ENCODE measurements at places on chromosomes 4 and X.

DNA sequence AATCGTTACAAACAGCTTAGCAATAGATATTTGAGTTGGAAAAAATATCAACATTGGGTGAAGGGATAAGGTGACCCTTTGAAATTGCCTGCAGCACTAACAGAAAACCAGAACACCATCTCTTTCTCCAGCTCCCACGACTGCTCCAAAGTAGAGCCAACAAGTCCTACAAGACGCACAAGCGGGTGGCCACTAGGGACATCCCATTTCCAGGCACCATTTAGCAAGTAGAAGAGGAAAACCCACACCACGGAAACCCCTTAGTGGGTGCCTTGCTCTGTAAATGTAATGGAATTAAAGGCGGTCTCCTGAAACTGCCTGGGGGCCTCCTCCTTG lies 1.9 kb downstream of the ARHGAP6 start:
- no peak for DNase-seq

DNA sequence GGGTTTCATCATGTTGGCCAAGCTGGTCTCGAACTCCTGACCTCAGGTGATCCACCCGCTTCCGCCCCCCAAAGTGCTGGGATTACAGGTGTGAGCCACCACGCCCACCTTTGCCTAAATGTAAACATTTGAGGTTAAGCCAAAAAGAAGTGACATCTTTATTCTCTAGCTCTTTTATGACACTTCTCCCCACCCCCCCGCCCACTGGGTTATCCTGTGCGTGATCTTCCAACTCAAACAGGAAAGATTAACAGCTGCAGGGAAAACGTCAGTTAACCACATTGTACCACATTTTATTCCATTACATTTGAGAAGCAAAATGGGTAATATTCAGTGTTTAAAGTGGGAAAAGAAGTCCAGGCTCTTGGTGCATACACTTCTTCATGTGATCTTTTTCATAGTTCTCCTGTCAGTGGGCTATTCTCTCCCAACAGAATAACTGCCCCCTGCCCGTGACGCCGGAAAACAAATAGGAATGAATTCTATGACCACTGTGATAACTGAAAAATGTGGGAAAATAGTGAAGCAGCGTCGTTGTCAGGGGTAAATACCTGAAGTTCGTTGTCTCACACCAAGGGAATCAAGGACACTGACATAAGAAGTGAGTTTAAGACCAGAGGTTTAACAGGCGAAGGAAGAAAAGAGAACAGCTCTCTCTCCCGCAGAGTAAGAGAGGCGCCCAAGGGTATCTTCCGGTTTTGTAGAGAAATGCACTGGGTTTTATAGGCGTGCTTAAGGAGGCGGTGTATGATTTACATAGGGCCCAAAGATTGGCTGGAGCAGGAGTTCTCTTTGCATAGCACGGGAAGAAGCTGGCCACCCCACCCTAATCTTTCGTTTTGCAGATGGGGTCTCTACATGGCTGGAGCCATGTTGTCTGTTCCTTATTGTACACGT lies 9.7 kb upstream of the SRD5A3 start:
- no peak for DNase-seq

- DNase-seq = no peak
Observed at GRCh38 chr4:174999407-174999806, 81.2 kb downstream of the ADAM29 start.

DNA sequence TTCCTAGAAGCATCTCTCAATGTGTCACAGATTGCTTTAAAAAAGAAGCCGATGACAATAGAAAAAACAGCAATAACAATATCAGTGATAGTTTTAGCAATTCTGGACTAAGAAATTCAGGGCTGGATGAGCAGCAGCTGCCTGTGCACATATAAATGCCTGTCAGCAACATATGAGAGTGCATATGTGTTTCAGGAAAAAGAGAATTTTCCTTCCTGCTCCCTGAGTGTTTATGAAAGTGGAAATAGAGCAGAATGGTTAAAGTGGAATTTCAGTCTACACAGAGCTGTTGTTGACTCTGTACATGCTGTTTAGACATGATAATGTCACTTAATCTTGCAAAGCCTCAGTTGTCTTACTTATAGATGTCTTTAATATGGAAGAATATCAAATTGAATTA lies 164.4 kb upstream of the PCDH7 start:
- DNase-seq = no peak

DNA sequence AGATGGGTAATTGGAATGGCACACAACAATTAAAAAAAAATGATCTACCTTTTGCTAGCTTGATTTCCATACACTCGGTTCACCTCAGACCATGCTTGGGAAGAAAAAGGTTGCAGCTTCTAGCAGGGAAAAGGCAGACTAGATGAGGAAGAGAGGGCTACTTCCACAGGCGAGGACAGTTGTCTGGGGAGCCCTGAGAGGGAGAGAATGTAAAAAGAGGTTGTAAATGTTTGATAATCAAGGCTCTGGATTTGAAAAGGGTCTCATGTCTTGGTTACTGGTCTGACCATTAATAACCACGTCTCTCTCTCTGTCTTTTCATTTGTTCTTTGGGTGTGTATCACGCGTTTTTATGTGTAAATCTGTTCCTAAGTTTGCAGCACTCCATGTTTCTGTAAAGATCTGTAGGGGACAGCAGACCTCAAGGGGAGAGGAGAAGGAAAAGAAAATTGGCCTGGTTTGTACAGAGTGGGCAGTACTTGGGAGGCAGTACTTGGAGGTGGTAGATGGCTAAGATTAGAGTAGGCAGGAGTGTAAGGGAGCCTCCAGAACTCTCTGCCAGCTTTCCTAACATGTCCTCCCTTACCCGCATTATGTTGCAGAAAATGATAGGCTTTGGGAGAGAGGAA lies 750 bp downstream of the ARMCX5 start:
- DNase-seq = no peak

GRCh38 chr4:159158985-159159384 lies 56.1 kb downstream of the RAPGEF2 start:
- DNase-seq = no peak

DNA sequence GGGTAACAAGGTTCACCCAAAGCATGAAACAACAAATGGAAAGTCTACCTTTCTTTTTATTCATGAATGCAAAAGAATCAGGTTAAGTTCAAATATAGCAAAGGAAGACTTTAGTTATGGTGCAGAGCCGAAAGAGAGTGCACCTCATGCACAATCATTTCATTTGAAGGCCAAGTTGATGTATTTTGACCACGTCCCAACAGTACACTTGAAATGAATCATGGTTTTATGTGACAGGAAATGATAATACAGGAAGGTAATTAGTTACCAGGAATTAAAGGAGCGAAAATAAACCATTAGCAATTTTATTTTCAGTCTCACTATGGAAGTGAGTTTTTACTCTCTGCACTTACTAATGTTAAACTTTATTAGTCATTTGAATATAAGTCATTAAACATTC lies 281.2 kb upstream of the DIAPH2 start:
- DNase-seq = no peak

DNA sequence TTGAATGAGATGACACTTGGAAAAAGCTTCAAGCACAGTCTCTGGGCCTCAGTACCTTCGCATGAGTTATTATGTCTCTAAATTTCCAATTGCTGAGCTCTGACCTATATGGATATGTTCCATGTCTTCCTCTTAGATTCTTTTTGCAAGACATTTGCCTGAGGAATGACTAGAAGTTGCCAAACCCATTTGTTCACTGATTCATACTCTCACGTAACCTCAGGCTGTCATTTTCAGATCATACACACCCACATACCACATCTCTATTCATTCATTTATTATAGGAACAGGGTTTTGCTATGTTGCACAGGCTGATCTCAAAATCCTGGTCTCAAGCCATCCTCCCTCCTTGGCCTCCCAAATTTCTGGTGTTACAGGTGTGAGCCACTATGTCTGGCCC lies 2137.1 kb upstream of the TENM3 start:
- DNase-seq = no peak

- no peak for DNase-seq
Observed at GRCh38 chr4:65391814-65392213, 278.5 kb downstream of the EPHA5 start.

DNA sequence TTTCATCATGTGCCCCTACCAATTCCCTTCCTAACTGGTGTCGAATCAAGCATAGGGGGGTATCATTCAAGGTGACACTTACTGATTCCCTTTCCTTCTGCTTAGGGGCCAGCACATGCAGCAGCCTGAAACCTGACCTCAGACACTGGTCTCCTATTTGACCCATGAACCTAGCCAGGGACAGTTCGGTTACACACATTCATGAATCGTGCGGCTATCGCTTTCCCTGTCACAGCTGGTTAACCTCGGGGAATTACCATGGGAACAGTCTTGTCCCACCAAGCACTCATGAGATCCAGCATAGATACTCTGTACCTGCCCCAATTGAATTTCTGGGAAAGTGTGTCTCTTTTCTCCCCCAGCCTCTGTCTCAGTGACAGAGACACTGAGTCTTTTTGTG lies 140.4 kb downstream of the ZNF674 start:
- DNase-seq = no peak

GRCh38 chr4:161760008-161760407 lies 403.8 kb downstream of the FSTL5 start:
- DNase-seq = no peak

GRCh38 chr4:1410491-1411325 lies 4.5 kb upstream of the NKX1-1 start:
- no peak for DNase-seq

GRCh38 chrX:118727686-118728339 lies 407 bp downstream of the IL13RA1 start:
- no peak for DNase-seq

DNA sequence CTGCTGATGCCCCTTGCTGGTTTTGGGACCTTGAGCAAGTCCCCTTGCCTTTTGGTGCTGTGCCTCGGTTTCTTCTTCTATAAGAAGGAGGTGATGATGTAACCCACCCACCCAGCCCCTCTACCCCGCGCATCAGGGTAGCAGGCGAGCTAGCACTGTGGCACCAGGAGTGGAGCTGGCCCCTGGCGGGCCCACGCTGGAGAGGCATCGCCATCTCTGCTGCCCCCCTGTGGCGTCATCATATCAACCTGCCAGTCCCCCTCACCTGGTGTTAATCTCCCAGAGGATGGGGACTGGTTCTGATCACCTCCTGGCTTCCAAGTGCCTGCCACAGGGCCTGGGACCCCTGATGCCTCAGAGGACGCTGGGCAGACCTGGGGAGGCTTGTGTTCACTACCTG lies 6.3 kb upstream of the SORCS2 start:
- DNase-seq = no peak

DNA sequence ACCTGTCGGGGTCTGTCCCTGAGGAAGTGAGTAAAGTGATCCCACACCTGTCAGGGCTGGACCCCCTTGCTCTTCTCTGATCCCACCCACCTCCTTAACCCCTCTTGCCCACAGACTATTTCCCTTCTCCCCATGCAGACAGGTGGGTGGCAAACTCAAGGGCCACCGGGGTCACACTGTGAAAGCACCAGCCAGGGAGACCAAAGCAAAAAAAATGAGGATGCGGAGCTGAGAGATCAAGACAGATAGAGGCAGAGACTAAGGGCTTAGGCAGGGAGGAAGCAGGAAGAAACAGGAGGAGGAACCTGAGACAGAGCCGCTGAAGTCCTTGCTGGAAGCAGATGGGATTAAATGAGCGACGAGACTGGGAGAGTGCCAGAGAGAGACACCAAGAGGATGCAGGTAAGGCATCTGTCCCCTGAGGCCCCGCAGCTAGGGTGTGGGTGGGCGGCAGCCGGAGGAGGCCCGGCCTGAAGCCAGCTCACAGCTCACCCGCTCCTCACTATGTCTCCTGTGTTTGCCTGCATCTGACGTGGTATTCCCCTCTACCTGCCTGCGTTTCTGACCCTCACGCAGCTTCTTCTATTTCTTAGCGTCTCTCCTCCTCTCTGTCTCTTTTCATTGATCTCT lies 7.2 kb downstream of the TIMM17B start:
- no peak for DNase-seq

- DNase-seq = no peak
Observed at GRCh38 chrX:106150701-106151100, 17.4 kb upstream of the PWWP3B start.

GRCh38 chr4:152103181-152103901 lies 342.5 kb upstream of the GATB start:
- DNase-seq = no peak

GRCh38 chrX:31021537-31021936 lies 50.3 kb downstream of the FTHL17 start:
- DNase-seq = no peak

DNA sequence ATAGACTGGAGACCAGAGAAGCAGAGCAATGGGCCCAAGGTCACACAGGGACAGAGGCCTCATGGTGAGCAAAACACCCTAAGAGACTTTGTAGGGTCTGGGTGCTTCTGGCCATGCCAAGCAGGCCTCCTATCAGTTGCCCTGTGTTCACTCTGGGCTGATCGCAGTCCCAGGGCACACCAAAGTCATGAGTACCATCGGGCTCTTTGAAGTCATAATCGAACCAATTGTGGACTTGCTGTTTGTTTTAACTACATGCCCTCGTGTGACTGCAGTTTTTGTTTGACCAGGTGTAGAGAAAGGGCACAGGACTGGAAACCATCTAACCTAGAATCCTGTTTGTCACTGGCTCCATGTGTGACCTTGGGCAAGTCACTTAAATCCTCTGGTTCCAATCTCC lies 172.5 kb upstream of the CPEB2 start:
- no peak for DNase-seq

- no peak for DNase-seq
Observed at GRCh38 chrX:9643807-9644206, 121.8 kb downstream of the GPR143 start.

DNA sequence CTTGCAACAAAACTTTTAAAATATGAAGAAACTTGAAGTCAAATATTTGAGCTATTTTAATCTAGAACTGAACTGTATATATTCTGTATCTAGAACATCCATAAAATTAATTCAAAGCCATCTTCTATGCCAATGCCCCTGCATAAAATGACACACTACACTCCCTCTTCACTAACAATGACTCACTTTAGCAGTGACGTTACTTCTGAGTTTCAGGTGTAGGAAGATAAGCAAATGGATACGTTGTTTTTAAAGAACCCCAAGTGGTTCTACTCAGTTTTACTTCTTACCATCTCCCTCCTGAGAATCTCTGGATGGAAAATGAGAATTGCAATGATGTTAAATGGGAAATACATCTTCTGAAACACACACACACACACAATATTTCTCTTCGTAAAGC lies 45.2 kb downstream of the CXXC4 start:
- no peak for DNase-seq

GRCh38 chr4:30495251-30495650 lies 224.9 kb upstream of the PCDH7 start:
- no peak for DNase-seq

DNA sequence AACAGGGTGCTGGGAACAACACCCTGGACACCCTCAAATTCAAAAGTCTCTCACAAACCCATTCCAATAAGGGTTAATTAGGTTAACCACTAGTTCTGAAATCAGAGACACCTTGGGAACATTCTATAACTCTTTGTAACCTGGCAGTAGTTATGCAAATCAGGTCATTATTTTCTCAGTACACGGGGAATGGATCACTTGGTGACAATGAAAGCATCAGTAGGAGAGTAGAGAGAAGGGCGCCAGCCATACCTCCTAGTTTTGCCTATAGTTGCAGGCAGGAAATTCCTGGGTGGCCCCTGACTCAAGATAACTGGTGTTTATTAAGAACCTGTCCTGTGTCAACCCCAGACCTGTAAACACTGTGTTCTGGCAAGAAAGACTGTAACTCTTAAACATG lies 2.5 kb downstream of the CCDC110 start:
- DNase-seq = no peak

- no peak for DNase-seq
Observed at GRCh38 chr4:2946812-2947600, 16.2 kb downstream of the NOP14 start.

All from AG04449 (cell line).